Right ventricle myocardium inferior (tissue), 1 donor: ENCODE measurements at places on chromosomes 1 and 21. TPM values are rescaled to one million over a fixed set of nuclear protein-coding genes. Genes with fewer than 3 reads are reported as not detected.

- no peak for DNase-seq
These were observed 228.8 kb downstream of the TGFB2 start for GRCh38 chr1:218573925-218574324.

HFM1 gene
- total RNA-seq, result 1.6 TPM

PLOD1 gene
- 70.4 TPM for total RNA-seq

DNA sequence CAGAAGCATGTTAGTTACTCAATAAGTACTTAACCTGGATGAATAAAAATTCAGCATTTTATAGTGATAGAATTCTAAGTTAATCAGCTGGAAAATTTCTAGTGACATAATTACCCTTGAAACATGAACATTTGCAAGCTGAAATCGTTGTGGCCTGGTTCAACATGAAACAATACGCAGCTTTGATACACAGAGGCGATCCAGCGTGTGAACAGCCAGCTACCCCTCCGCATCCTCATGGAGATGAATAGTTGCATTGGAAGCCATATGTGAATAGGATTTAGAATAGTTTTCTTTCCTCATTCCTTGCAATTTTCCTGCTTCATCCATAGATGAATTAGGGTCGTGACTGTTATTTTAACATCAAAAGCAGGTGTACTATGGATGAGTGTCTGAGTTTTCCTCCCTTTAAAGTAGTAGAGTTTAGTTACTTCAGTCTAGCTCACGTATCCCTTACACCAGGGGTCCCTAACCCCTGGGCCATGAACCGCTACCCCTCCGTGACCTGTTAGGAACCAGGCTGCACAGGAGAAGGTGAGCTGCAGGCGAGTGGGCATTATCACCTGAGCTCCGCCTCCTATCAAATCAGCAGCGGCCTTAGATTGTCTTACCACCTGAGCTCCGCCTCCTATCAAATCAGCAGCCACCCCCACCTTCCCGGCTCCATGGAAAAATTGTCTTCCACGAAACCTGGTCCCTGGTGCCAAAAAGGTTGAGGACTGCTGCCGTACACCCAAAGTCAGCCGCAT, 6.2 kb upstream of the TARBP1 start:
- no peak for DNase-seq

ATP1A2 gene
- total RNA-seq, result 209 TPM

DNA sequence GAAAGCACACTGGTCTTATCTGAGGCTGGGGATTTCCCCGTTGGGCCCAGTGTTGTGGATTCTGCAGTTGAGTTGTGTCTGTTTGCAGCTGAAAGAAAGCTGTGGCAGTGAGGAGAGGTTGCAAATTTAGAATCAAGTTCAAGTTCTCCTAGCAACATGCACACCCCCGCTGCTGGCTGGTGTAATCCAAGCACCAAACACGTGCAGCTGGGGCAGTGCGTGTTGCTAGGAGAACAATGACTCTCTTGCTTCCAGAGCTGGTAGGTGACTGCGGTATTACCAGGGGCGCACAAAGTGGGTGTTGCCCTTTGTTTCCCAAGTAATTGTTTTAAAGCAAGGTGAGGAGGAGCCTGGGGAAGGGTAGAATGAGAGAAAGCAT, 91.5 kb downstream of the IER5 start:
- peak; percentile 88 for DNase-seq

ASH1L gene
- total RNA-seq, result 40.3 TPM

PTAFR gene
- total RNA-seq, result 2.7 TPM

- DNase-seq, result no peak
These were observed 480 bp downstream of the DPYD start for GRCh38 chr1:97920276-97920831.

OR6K3 gene
- total RNA-seq, result not detected

GRCh38 chr1:113931451-113931851, 2.3 kb downstream of the HIPK1 start:
- DNase-seq, result no peak

DNA sequence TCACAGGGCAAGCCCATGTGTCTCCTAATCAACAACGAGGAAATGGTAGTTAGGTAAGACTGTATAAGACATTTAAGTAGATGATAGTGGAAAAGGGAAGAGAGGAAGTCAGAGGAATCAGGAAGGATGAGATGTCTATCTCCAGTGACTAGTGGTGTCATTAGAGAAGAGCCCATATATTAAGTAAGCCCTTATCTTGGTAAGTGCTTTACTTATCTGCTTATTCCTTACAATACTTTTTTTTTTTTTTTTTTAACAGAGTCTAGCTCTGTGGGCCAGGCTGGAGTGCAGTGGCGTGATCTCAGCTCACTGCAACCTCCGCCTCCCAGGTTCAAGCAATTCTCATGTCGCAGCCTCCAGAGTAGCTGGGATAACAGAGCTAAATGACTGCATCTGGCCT, 29.5 kb downstream of the RNF11 start:
- DNase-seq, result no peak

DNA sequence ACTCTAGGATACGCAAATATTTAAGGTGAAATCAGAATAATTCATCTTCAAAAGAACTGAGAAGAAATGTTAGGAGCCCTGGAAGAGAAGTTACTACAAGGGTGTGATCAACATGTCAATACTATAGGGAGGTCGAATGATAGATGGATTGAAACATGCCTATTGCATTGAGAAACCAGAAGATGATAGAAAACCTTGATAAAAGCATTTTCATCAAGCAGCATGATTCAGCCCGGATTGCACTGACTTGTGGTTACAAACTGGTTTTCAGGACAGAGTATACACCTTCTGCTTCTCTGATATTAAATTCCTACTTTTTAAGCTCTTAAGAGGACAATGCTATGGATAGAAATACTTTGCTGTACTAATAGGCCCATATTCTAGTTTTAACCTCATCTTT, 164.2 kb downstream of the FMN2 start:
- DNase-seq, result no peak

GRCh38 chr1:213357403-213357802, 306.4 kb downstream of the RPS6KC1 start:
- DNase-seq, result no peak

PADI4 gene
- total RNA-seq, result 0.24 TPM

DNA sequence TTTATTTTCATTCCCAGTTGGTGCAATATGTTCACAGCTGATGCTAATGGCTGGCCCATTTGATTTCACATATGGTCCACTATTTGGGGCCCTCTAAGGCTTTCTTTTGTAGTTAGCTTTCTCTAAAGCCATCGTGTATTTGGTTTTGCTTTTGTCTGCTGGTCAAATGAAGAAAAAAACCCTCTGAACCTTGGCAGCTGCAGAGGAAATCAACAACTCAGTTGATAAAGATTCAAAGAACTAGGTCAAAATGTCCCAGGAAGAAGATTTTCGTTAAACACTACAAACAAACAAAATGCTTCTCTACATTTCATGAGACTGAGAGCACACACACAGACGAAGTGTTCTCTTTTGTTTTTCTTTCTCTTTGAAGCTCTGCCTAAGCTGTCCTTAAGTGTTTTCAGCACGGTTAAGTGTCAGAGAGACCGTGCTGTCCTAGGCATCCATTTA, 655.0 kb downstream of the RWDD3 start:
- DNase-seq, result no peak

DNA sequence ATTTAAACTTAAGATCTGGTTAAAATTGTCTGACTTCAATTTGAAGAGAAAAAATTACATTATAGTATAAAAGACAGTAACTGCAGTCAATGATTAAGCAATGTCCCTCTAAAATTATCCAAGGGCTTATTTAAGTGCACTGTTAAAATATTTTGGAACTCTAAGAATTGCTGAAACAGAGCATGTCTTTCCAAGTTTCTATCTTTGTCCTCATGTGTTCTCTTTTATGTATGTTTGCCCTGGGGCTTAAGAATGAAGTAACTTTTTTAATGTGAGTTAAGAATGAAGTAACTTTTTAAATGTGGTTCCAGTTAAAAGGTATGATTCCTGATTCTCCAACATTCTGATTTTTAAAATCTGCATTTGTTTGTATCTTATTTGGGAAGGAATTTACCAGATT, 69.0 kb upstream of the MARK1 start:
- DNase-seq, result no peak

DNA sequence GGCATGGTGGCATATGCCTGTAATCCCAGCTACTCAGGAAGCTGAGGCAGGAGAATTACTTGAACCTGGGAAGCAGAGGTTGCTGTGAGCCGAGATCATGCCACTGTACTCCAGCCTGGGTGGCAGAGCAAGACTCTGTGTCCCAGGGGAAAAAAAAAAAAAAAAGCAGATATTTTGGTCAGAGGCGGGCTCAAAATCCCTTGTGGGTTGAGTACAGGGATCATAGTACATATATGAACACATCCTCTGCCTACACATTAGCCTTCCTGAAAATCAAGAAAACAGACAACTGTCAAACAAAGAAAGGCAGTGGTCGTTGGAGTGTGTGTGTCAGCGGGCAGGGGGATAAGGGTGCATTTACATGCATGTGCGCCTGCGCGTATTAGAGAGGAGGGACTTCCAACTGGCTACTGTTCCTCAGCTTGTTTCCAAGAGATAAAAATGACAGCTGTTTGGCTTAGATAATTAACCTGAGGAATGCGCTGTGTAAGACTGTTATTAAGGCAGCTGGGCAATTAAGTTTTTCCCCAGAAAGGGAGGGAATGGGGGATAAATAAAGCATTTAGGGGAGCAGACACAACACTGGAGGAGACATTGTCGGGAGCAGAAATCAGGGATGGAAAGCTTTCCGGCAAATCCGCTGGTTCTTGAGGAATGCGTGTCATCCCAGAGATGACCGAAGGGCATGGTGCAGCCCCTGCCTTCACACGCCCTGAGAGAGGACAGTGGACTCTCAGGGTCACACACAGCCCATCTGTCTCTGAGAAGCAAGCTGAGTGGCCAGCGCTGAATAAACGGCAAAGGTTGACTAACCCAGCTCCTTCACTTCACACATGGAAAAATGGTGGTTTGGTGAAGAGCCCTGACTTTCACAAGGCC, 6.4 kb downstream of the LAMB3 start:
- DNase-seq, result no peak

GBP6 gene
- 0.14 TPM for total RNA-seq

DNA sequence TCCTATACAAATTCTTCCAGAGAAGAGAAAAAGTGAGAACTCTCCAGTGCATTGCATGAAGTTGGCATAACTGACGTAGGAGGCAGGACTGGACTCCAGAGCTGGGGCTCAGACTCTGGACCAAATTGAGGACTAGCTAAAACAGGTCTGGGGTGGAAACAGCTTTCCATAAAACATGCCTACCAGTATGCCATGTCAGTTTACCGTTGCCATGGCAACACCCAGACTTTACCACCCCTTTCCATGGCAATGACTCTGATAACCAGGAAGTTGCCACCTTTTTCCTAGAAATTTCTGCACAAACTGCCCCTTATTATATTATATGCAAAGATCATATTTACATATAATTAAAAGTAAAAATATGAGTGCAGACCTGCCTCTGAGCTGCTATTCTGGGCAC, 8.9 kb upstream of the ZBTB8B start:
- DNase-seq, result no peak

FGR gene
- total RNA-seq, result 5.1 TPM

GRCh38 chr1:52454779-52455178, 50.4 kb downstream of the PRPF38A start:
- no peak for DNase-seq

PAPPA2 gene
- 0.35 TPM for total RNA-seq

ARMH1 gene
- total RNA-seq, result 0.78 TPM

DNA sequence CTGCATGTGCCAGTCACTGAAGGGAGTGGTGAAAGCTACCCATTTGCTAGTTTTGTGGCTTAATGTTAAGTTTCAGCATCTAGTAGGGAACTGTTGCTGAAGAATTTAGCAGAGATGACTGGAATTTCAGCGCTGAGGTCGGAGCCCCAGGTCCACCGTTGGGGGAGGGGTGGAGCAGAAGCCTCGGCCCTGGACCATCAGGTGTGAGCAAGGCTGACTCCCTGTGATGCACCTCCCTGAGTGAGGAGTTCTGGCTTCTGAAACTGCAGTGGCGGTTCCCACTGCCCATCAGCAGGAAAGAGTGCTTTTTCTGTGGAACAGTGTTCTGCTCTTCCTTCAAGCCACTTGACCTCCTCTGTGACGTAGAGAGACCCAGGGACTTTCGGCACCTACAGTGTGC, 1.3 kb downstream of the NOS1AP start:
- no peak for DNase-seq

KRTAP7-1 gene
- total RNA-seq, result not detected

DNA sequence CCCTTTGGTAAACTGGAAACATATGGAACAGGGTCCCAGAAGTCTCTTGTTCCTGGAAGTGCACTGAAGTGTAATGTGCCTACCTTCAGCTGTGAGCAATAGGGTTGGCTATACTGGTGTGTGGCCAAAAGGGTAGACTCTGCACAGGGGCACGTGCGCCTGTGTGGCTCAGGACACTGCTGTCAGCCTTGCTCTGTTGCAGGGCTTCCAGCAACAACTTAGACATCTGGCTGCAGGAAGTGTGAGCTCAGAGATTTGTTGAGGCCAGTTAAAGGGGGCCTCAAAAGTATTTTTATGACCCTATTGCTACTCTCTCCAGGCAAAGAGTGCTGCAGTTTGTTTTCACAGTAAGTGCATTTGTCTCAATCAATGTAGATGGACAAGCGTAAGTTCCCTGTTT, 7.5 kb downstream of the CTPS1 start:
- DNase-seq, result no peak

CORT gene
- 0.32 TPM for total RNA-seq

DNA sequence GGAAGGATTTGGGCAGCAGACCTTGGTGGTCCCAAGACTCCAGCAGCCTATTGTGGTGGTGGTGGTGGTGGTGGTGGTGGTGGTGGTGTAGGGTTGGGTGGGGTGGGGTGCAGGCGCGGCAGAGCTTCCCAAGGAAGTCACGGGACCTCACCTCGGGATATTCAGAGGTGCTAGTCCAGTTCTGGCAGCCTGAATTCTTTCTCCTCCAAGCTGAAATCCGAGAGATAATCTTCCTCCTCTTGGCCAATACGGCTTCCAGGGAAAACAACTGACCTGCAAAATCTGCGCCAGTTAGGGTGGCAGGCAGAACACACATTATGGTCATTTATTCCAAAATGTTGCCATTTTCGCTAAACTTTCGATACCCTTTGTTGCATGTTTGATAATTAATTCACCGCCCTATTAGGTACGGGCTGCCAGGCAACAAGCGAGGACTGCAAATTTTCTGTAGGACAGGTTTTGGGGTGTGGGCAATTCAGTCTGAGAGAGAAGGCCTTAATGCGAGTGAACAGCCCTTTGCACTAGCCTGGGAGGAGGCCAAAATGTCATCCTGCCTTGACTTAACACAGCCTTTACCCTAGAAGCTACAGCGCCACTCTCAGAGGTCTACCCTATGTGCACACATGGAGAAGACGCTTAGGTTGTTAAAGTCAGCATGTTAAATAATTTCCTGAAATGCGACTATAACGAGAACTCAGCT, 33.2 kb upstream of the BSDC1 start:
- DNase-seq, result no peak

REN gene
- total RNA-seq, result not detected

- DNase-seq, result peak; percentile 58
These were observed 43.2 kb downstream of the NEK2 start for GRCh38 chr1:211632117-211632807.

- DNase-seq, result no peak
These were observed 27.1 kb downstream of the SAMSN1 start for GRCh38 chr21:14519000-14519399.

GRCh38 chr21:36254106-36254941, 65.7 kb upstream of the MORC3 start:
- no peak for DNase-seq

GRCh38 chr1:61647142-61647541, 77.8 kb downstream of the TM2D1 start:
- no peak for DNase-seq
